ENCODE measurements at places on chromosomes 4 and X.

- DNase-seq = no peak
Observed at GRCh38 chr4:4386736-4387392, at the start of gene NSG1. Gene NSG1 (plus strand): TSS chr4:4387102. CDS start chr4:4387630, 528 bp downstream.

- no peak for DNase-seq
Observed at GRCh38 chrX:20361890-20362262, 95.2 kb upstream of the RPS6KA3 start.

GRCh38 chrX:74510401-74510800 lies 89.1 kb downstream of the SLC16A2 start:
- no peak for DNase-seq

- peak; percentile 42 for DNase-seq
Observed at GRCh38 chr4:153348006-153348405, 3.5 kb downstream of the MND1 start.

DNA sequence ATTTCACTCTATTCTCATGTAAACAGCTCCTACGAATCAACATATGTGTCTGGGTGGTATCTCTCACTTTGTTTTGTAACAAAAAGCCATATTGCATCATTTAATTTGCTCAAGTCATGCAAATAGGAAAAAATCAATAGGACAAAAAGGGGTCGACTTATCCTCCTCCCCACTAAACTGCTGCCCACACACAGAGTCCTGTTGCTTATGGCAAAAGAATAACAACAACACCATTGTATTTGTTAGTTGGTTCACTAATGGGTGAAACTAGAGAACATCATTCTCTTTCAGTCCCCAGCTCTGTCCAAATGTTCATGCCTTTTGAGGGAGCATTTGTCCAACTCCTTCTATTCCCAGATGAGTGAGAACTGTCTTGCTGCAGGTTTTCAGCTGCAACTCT lies 2.1 kb downstream of the HHIP start:
- no peak for DNase-seq

DNA sequence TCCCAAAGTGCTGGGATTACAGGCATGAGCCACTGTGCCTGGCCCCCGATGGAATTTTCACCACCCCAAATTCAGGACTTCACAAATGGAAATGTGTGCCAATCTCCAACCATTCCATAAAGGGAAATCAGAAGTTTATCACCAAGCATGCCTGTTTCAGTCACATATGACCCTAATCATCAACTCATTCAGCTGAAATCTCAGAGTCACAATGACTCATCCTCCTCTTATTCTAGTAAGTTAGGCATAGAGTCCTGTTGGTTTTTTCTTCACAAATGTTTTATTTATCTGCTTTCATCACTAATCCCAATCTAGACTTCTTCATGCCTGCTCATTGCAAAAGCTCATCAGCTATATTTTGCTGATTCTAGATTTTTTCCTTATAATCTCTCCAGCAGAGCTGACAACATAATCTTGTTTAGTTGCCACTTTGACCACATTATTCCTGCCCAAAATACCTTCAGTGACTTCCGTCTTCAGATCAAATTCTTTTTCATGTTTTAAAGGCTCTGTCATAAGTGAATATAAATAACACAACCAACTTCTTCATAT lies 83.3 kb downstream of the SLC7A11 start:
- no peak for DNase-seq

GRCh38 chr4:5787311-5787710 lies 76.3 kb downstream of the EVC start:
- no peak for DNase-seq

- DNase-seq = no peak
Observed at GRCh38 chr4:54226404-54227255, 2.5 kb upstream of the PDGFRA start.

GRCh38 chrX:38618180-38618579 lies 56.8 kb downstream of the TSPAN7 start:
- DNase-seq = no peak

DNA sequence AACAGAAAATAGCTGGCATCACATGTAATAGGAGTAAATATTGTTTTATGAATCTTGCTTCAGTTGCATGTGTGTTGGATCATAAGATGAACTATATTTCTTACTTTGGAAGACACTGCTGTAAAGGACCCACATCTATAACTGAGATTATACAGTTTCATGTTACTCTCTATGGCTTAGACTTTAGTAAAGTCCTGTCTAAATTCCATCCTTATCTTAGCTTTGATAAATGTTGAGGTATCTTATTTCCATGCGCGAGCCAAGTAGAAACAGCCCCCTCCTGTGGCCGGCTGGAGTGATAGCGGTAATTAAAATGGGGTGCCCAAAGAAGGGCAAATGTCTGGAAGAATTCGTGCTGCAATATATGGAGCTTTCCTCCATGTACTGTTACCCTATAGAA lies 43.0 kb downstream of the CCDC158 start:
- DNase-seq = peak; percentile 62

DNA sequence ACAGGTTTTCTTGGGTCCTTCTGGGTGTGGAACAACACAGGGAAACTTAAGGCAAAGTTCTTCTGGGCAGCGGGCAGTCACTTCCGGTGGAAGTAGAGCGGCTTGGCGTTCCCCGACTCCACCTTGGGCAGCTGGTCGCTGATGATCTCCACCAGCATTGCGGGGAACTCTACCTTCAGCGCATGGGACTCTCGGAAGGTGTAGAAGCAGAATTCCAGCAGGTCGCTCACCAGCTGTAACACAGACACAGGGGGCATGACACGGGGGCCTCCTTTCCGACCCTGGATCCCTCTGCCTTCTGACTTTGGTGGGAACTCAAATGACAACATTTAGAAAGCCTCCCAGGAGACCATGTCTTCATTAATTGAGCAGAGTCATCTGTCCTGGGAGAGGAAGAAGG lies 349.4 kb downstream of the ARHGAP10 start:
- no peak for DNase-seq

DNA sequence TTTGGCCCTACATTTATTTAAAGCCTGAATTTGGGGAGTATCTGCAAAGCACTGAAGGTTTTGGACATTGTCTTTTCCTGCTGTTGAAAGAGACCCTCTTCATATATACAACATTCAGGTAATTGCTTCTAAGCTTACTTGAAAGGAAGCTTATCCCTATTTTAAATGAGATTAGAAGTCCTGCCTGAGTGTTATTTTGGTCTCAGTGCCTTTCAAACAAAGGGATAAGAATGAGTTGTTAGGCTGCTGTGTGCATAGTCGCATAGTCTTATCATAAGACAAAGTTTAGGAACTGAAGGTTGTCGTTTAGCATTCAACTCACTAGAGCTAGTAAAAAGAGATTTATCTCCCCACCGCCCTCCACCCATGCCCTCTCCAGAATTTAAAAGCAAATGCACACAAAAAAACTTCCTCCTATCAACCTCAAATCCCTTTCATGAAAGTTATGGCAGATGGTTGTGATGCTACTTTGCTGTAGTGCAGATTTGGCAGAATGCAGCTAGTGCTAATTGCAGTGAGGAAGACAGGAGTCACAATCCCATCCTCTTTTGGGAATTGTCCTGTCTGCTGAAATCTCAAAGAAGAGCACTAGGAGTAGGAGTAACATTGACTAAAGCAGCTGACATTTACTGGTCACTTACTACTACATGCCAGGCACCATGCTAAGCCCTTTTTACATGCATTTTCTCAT lies 5.8 kb downstream of the HERC3 start:
- no peak for DNase-seq

DNA sequence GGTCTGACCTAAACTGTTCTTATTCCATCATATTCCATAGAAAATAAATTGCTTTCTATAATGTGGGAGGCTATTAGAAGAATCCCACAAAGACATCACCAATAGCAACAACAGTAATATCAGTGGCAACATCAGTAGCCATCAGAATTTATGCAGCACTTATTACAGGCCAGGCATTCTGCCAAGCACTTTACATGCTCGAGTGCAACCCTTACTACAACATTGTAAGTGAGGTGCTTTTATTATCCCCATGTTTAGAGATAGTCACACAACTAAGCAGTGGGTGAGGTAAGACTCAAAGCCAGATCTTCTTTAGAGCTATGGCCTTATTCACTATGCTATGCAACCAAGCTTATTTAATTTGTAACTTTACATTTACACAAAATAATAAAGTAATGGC lies 317.1 kb upstream of the BMP3 start:
- DNase-seq = no peak

- no peak for DNase-seq
Observed at GRCh38 chr4:108933046-108933445, 170.2 kb upstream of the ETNPPL start.

DNA sequence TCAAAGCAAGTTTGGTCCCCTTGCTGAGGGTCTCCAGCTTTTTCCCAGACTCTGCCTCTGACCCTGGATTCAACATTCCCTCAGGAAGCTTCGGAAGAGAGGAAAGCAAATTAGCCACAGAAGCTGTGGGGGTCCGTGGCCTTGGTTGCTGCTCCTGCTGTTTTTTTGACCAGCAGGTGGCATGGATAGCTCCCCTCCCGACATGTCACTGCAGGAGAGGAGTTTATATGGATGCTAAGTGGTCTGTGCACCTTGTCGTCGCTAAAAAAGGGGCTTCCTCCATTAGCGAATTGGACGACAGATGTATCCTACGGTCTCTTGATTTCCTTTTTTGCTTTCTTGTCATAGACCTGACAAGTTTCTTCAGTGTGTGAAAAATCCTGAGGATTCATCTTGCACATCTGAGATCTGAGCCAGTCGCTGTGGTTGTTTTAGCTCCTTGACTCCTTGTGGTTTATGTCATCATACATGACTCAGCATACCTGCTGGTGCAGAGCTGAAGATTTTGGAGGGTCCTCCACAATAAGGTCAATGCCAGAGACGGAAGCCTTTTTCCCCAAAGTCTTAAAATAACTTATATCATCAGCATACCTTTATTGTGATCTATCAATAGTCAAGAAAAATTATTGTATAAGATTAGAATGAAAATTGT lies 70.2 kb downstream of the CD38 start:
- DNase-seq = no peak

DNA sequence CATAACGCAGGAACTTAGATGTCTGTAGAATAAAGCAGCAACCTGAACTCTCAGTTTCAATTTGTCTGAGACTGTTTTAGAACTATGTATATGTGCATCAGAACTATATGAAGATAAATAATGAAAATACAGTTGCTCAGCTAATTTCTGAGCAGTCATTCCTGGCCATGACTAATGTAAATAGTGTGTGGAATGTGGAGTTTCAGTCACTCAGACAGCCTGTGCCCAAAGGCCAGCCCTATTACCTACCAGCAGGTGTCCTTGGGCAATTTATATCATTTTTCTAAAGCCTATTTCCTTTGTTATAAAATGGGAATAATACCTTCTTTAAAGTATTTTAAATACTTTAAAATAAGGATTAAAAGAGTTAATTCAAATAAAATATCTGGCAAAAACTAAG lies 56.0 kb upstream of the RELL1 start:
- no peak for DNase-seq

Data from hematopoietic multipotent progenitor cell treated with erythropoietin and hydrocortisone succinate and interleukin-3 and kit ligand, for 8 days (in vitro differentiated cells).